Large intestine (tissue), 12 donors: ENCODE measurements at places on chromosomes 3 and 15.

DNA sequence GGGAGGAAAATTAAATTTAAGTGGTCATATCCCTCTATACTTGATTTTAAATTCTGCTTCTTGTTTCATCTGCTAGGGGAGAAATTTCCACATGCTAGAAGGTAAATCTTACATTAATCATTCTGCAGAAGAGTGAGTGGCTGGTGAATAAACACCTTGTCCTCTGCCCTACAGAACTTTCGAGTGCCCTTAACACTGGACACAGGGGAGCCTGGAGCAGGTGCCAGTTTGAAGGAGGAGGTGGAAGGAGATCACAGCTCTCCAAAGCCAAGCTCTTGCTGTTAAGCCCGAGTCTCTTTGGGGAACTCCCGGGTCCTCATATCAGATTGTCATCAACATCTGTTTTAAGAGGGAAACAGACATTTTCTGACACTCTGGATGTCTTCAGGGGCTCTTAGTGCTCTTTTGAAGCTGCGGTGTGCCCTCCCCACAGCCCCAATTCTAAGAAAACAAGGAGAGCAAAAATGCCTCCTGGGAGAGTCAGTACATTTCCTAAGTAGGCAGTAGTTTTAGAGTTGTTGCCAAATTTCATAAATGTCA is 31.3 kb downstream of the LAMP3 start:
- H3K4me1 ChIP-seq: no peaks in the 10 kb centered on the region
- no peak overlapping the region for H3K27ac ChIP-seq
- peaks cover 2% of the 10 kb centered on the region for H3K27me3 ChIP-seq
- no peaks in the 10 kb centered on the region for H3K36me3 ChIP-seq
- H3K4me3 ChIP-seq: no peak overlapping the region

- no peaks in the 10 kb centered on the region for H3K36me3 ChIP-seq
- no peaks in the 10 kb centered on the region for H3K27me3 ChIP-seq
- H3K4me1 ChIP-seq: no peaks in the 10 kb centered on the region
- H3K27ac ChIP-seq: no peak overlapping the region
- DNase-seq: no peak
- no peak overlapping the region for H3K4me3 ChIP-seq
Measured at GRCh38 chr15:58419803-58420524, 11.8 kb upstream of the LIPC start.

GRCh38 chr3:143119009-143119914 is at the start of gene CHST2:
Gene CHST2 (plus strand): TSS chr3:143119771. CDS start chr3:143120817, 1,046 bp downstream.
- H3K36me3 ChIP-seq: peaks cover 2% of the 10 kb centered on the region
- H3K27me3 ChIP-seq: peaks cover 72% of the 10 kb centered on the region
- peak within 1 kb of the TSS; percentile 62 for H3K4me3 ChIP-seq
- H3K4me1 ChIP-seq: peaks cover 5% of the 10 kb centered on the region
- H3K27ac ChIP-seq: peak within 1 kb of the TSS; percentile 44
- peak; percentile 48 for DNase-seq

DNA sequence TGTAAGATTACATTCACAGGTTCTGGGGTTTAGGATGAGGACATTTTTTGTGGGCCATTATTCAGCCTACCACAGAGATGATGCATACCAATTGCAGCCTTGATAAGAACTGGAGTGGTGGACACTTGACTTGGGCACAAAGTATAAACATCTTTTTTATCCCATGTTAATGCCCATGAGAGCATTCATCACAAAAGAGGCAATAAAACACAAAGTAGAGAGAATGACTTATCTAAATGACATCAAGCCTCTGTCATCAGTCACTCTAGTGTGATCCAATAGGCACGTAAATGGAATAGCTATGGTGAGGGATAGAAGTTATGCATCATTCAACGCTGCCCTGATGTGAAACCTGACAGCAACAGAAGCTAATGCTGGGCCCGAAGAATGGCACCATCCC is 25.8 kb downstream of the VEPH1 start:
- no peaks in the 10 kb centered on the region for H3K36me3 ChIP-seq
- H3K4me3 ChIP-seq: no peak overlapping the region
- DNase-seq: no peak
- no peak overlapping the region for H3K27ac ChIP-seq

DNA sequence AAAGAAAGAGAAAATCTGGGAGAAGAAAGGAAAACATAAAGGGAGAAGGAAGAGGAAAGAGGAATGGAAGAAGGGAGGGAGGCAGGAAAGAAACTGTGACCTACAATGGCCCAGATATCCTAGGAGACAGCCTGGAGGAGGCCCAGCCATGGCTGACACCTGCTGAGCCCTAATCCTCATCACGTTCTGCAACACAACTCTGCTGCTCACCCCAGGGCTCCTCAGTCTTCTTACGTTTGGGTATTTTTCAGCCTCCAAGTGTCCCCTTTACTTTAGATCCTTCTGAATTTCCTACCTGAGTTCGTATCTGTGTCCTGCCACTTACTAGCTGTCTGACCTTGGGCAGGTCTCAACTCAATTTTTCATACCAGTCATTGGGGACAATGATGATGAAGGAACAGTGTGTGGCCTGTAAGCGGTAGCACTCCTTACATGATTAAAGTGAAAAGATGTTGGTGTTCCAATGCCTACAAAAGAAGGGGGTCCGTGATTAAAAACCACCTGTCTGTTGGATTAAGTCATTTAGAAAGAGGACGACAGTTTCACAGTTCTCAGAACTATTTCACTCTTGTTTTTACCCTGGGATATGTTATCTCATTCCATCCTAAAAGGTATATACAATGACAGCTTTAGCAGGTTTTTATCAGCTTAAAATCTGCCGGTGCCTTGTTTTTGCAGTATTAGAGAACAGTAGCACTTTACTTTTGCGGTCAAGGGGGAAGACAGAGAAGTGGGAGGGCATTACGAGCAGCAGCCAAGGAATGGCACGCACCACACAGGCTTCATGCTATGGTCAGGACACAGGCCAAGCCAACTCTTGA is 47.4 kb downstream of the CCR4 start:
- H3K27ac ChIP-seq: no peak overlapping the region
- H3K4me1 ChIP-seq: no peaks in the 10 kb centered on the region
- DNase-seq: no peak

DNA sequence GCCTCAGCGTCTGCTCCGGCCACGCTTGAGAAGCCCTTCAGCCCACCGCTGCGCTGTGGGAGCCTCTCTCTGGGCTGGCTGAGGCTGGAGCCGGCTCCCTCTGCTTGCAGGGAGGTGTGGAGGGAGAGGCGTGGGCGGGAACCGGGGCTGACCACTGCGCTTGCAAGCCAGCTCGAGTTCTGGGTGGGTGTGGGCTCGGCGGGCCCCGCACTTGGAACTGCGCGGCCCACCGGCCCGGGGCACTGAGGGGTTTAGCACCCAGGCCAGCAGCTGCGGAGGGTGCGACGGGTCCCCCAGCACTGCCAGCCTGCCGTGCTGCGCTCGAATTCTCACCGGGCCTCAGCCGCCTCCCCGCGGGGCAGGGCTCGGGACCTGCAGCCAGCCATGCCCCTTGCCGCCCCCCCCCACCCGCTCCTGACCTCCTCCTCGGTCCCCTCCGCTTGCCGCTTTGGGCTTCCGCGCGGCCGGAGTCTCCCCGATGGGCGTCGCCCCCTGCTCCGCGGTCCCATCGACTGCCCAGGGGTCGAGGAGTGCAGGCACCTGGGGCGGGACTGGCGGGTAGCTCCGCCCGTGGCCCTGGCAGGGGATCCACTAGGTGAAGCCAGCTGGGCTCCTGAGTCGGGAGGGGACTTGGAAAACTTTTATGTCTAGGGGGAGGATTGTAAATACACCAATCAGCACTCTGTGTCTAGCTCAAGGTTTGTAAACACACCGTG is 106.7 kb downstream of the RAP2B start:
- H3K4me3 ChIP-seq: no peak overlapping the region
- no peaks in the 10 kb centered on the region for H3K36me3 ChIP-seq
- H3K4me1 ChIP-seq: no peaks in the 10 kb centered on the region
- no peaks in the 10 kb centered on the region for H3K27me3 ChIP-seq
- no peak overlapping the region for H3K27ac ChIP-seq

GRCh38 chr3:42037318-42037945 is 53.7 kb upstream of the TRAK1 start:
- peaks cover 6% of the 10 kb centered on the region for H3K4me1 ChIP-seq
- no peak overlapping the region for H3K4me3 ChIP-seq
- H3K27me3 ChIP-seq: no peaks in the 10 kb centered on the region
- no peak for DNase-seq
- no peak overlapping the region for H3K27ac ChIP-seq
- peaks cover 4% of the 10 kb centered on the region for H3K36me3 ChIP-seq

- no peaks in the 10 kb centered on the region for H3K36me3 ChIP-seq
- H3K27ac ChIP-seq: no peak overlapping the region
- DNase-seq: no peak
- H3K27me3 ChIP-seq: no peaks in the 10 kb centered on the region
- no peaks in the 10 kb centered on the region for H3K4me1 ChIP-seq
Measured at GRCh38 chr3:39631136-39631535, 163.7 kb downstream of the MOBP start.

GRCh38 chr3:77281721-77282120 is 241.8 kb downstream of the ROBO2 start:
- H3K4me1 ChIP-seq: no peaks in the 10 kb centered on the region

DNA sequence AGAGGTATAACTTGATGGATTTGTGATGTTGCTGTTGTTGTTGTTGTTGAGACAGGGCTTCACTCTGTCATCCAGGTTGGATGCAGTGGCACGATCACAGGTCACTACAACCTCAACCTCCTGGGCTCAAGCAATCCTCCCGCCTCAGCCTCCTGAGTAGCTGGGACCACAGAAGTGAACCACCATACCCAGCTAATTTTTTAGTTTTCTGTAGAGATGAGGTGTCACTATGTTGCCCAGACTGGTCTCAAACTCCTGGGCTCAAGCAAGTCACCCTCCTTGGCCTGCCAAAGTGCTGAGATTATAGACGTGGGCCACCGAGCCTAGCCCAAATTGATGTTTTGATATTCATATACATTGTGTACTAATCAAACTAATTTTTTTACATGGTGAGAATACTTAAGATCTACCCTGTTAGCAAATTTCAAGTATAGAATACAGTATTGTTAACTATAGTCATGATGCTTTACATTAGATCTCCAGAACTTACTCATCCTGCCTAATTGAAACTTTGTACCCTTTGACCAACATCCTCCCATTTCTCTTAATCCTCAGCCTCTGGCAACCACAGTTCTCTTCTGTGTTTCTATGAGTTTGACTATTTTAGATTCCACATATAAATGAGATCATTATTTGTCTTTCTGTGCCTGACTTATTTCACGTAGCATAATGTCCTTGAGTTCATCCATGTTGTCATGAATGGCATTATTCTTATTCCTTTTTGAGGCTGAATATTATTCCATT is 23.2 kb downstream of the LMCD1 start:
- H3K4me3 ChIP-seq: no peak overlapping the region
- peaks cover 12% of the 10 kb centered on the region for H3K4me1 ChIP-seq
- no peak for DNase-seq
- H3K36me3 ChIP-seq: peaks cover 5% of the 10 kb centered on the region
- H3K27ac ChIP-seq: no peak overlapping the region
- no peaks in the 10 kb centered on the region for H3K27me3 ChIP-seq

DNA sequence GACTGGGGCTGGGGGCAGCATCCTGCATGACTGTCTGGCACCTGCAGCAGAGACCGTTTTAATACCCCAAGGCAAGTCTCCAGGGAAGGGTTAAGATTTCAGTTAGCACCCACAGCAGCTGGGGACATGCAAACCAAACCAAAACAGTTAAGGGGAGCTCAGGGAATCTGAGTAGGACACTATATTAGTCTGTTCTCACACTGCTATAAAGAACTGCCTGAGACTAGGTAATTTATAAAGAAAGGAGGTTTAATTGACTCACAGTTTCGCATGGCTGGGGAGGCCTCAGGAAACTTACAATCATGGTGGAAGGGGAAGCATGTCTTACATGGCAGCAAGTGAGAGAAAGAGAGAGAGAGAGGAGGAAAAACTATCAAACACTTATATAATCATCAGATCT is 25.3 kb downstream of the GALNT15 start:
- no peak for DNase-seq
- no peaks in the 10 kb centered on the region for H3K27me3 ChIP-seq
- no peak overlapping the region for H3K4me3 ChIP-seq

DNA sequence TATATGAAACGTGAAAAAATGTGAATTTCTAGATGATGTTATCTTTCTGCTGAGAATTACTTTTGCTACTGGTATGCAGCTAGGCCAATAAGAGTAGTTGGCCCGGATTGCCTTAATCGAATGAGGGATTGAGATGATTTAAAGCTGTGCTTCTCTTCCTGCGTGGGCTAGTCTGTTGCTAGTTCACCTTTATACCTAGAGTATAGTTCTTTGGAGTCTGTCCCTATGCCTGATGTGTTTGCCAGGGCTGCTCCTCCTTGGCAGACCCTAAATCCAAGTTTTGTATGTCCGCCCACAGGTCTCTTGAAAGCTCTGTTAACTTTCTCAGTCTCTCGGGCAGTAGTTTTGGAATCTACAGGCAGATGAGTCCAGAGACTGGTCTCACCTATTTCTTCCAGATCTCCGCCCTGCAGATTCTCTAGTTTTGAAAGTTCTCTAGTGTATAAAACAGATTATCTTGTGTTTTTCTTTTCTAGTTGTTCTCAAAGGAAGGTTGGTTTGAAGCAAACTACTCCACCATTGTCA is 64.9 kb downstream of the MEF2A start:
- H3K27me3 ChIP-seq: no peaks in the 10 kb centered on the region
- DNase-seq: no peak
- no peaks in the 10 kb centered on the region for H3K4me1 ChIP-seq
- H3K27ac ChIP-seq: no peak overlapping the region
- no peak overlapping the region for H3K4me3 ChIP-seq
- peaks cover 9% of the 10 kb centered on the region for H3K36me3 ChIP-seq

DNA sequence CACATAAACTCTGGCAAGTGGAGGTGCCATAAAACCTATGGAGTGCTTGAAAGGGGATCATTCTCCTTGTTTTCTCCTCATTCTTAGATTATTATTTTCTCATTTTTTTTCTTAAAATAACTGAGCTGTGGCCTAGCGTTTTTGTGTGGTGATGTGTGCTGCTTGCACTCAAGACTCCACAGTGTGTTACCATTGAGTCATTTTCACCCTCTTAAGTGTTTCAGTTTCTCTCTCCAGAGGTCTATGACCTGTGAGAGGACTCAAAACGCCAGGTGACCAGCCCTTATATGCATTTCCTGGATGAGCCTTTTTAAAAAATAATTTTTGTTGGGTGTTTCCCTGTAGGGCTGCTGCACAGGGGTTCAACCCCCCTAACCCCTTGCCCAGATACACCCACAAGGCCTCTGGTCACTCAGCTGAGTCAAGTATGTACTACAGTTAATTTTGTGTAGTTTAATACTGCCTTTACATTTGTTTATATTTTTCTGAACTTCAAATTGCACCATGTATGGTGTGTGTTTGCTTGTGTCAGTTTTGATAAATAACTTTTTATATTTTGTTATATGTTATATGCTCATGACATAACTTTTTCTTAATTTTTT is 15.4 kb upstream of the BTLA start:
- H3K27me3 ChIP-seq: no peaks in the 10 kb centered on the region
- H3K27ac ChIP-seq: no peak overlapping the region
- H3K4me1 ChIP-seq: no peaks in the 10 kb centered on the region

GRCh38 chr15:59255680-59256336 is 49.2 kb downstream of the LDHAL6B start:
- peaks cover 40% of the 10 kb centered on the region for H3K4me1 ChIP-seq
- H3K27ac ChIP-seq: peak overlapping the region; percentile 85
- peak; percentile 90 for DNase-seq

GRCh38 chr3:184022323-184022722 is 4.6 kb upstream of the ABCC5 start:
- no peak for DNase-seq
- H3K4me1 ChIP-seq: no peaks in the 10 kb centered on the region
- peaks cover 8% of the 10 kb centered on the region for H3K27me3 ChIP-seq
- H3K4me3 ChIP-seq: no peak overlapping the region
- no peak overlapping the region for H3K27ac ChIP-seq
